ENCODE measurements at places on chromosomes 5 and 9.
A peak's percentile ranks its signal among the peaks of the same experiment; 100 is the strongest.

GRCh38 chr5:138668451-138669380, 84.5 kb upstream of the CTNNA1 start:
- DNase-seq: peak; percentile 21

DNA sequence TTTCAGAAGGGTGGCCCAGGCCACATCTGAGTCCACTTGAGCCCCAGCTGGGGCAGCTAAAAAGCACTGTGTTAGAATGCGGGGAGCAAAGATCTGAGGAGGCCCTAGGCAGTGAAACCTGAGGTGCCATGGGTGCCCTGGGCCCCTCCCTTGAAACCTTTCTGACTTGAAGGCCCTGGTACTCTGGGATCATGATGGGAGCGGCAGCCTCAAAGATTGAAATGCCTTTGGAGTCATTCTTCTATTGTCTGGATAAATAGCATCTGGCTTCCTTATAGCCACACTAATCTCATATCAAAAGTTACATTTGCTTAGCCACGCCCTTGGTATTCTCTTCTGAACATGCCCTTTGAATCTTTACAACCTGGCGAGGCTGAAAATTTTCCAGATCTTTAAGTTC, 7.7 kb upstream of the SEMA5A start:
- no peak for DNase-seq

DNA sequence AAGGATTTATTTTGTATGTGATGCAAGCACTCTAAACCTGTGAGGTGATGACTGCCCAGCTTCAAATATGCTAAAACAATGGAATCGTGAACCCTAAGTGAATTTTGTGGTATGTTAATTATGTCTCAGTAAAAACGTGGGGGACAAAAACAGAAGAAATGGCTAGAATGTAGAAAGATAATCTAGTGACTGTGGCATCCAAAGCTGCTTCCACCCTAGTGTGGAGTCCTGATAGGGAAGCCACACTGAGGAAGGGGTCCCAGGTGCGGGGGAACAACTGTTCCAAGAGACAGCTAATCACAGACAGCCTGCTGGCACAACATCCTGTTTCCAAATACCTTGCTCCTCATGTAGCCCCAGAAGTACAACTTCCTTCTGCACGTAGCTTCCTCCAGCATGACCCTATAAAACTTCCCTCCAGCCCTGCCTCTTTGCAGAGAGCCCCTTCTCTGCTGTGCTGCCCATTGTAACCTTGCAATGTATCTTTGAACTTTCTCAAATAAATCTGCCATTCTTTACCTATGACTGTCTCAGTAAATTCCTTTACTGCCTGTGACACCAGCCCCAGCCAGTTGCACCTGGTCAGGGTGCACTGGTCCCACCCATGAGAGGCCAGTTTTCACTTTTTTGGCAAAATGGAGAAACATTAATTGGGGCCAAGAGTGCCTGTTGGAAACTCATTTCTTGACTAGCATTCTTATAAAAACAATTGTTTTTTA, 4.9 kb downstream of the GMCL2 start:
- no peak for DNase-seq

DNA sequence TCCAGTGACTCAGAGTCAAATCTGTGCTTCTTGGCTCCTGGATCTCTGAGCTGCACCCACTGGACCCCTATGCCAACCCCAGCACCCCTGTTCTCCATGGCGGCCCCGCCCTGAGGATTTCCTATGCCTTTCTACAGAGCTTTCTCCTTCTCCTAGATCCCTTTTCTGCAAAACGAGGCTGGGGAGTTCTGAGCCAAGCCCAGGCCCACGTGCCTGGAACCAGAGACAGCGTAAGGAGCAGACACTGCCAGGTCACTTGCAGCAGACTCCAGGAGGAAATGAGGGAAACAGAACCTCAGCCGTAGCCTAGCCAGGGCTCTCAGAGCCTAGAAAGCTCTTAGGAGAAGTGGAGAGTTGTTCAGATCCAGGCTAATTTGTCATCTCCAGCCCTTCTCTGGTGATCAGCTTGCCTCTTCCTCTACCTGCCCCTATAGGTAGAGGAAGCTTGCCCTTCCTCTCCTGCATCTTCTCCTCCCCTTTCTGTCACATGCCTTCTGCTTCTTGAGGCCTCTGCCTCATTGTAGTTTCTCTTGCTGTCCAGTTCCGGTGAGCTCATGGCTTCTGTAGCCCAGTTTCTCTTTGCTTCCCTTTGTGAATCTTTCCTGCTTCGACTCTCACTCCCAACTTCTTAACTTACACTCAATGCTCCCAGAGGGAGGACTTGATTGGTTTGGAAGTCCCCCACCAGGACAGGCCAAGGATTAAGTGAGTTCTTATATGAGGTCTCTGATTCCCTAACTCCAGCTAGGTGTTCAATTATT, 163.4 kb downstream of the RGS3 start:
- DNase-seq: no peak

- no peak for DNase-seq
These were observed 475.2 kb downstream of the HINT1 start for GRCh38 chr5:130689831-130690230.

- DNase-seq: no peak
These were observed 22.6 kb upstream of the CSF1R start for GRCh38 chr5:150108711-150109514.

DNA sequence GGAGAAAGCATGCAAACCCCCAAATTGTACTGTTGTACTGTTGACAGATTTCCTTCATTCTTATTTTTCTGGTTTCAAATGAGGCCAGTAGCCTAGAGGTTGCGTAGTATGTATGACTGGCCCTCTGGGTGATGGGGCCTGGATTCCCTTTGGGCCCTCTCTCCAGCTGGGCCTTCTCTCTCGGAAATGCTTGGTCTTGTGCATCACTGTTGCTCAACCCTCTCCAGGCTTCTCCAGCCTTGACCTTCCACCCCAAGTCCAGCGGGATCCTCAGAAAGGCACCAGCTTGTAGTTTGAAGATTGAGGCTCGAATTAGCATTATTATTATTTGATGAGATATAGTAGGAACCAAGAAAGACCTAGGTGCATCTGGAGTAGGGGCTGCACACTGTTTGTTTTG, 87.0 kb downstream of the ANGPTL2 start:
- no peak for DNase-seq

- DNase-seq: no peak
These were observed 150.1 kb upstream of the SLC27A6 start for GRCh38 chr5:128815201-128815600.

DNA sequence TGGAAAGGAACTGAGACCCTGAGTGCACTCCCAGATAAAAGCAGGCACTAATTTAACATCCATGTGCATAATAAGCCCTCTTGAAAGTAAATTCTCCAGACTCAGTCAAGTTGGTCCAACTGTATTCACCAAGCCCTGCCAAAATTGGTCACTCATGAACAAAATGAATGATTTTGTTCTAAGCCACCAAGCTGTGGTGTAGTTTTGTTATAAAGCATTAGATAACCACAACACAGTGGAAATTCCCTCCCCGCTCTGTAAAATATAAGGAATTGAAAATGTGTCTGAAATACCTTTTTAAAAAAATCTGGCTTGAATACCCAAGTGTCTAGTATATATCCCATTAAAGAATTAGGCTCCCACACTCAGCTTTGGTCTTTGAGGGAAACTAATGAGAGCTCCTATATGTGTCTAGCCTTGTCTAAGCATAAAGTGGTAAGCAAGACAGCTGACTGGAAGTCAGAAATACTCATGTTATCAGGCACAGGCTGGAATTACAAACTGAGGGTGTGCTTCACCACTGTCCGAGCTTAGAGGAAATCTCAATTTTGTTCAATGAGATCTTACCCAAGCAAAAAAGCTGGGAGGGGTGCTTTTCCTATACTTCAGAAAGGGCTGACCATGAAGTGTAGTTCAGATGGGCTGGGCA, 33.2 kb downstream of the IDNK start:
- no peak for DNase-seq

DNA sequence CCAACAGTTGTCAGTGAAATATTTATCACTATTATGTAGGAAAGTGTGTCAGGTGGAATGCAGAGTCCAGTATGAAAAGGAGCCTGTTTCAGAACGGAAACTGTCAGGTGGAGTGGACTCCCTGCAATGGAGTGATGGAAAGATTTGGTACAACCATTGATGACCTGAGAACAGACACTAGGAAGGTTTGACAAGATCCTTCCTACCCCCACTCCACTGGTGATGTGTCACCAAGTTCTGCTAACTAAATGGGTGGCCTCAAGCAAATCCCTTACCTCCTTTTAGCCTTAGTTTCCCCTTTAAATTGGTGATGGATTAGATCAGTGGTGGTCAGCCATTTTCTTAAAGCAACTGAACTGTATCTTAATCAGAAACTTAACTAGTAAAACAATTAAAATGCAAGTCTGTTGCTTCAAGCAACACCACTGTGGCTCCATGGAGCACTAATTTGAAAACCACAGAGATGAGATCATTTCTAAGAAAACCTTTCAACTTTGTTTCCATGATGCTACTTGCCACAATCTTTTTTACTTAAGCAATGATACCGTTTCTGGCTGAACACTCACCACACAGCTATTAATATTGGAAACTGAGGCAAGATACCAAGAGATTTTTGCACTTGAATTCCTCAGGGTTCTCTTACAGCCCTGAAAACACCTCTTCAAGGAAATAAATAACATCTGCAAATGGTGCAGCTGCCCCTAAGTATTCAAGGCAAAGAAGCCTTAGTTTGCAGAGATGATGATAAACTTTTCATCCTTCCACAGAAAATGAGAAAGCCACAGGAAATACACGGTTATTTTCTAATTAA, 140.6 kb downstream of the ERCC6L2 start:
- DNase-seq: peak; percentile 29

DNA sequence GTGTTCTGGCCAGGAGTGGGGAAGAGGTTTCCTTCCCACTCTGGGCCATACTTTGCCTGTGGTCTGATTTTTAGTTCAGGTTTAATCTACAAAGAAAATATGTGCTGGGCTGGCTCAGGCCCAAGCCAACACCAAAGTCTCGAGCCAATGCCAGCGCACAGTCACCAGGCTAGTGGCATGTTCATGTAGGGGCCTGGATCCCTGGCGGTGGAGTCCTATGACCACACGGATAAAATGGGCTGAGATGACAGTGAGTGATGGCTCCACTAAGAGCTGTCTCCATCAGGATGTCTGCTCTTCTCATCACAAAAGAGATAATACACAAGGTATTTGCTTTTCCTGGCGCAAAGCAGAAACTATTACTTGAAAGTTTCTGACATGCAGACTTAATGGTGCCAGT, 92.9 kb upstream of the PTPN3 start:
- no peak for DNase-seq

DNA sequence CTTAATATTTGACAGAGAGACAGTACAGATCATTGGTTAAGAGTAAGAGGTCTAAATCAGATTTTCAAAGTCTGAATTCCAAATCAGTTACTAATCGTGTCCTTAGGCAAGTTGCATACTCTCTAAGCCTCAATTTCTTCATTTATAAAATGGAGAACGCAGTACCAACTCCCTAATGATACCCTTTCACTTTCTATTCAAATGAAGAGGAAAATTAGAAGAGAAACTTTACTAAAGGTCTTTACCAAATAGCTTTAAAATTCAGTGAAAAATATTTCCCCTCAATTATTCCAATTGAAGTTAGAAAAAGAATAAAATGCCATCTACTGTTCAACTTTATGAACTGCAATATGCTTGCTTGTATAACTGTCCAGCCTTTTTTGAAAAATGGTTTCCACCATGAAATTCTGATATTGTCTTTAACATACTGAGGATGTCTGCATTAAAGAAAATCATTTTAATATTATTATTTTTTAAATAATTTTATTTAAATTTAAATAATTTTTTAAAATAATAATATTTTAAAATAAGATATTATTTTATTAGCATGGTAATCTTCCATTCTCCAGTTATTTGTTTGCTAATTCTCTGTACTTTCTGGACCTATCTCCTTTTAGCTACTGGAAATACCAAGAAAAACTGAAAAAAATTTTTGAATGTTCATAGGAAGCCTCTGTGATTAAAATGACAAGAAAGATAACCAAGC, 36.0 kb downstream of the POC5 start:
- peak; percentile 42 for DNase-seq

- no peak for DNase-seq
These were observed 365.2 kb upstream of the MPDZ start for GRCh38 chr9:13644675-13645074.

DNA sequence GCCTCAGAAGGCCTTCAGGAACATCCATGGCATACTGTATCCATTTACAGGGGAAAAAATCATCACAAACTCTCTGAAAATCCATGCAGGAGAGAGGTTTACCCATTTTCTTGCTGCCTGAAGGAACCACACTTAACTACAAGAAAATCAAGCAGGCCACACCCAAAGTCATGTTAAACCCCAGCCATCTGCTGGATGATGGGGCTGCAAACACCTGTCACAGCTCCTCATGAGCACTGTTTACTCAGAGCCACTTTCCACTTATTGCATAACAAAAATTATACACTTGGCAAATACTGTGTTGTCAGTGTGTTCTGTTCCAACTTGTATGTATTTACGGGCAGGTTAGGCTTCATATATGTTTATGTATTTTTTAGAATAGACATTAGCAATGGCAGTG, 35.8 kb downstream of the PPIC start:
- DNase-seq: no peak

DNA sequence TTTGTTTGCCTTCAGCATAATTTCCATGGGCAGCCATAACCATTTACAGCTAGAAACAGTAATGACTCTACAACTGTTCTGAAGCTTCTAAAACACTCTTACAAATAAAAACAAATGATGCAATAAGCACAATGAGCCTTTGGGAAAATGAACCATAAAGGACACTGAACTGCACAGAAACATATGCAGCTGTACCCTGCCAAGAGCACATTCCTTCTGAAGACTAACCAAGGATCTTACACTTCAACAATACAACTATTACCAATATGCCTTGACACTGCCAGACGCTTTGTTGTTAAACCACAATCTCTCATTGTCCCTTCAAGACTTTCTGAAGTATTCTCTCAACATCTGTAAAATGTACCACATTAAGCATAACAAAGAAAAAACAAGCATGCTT, 104.2 kb upstream of the HMHB1 start:
- no peak for DNase-seq

DNA sequence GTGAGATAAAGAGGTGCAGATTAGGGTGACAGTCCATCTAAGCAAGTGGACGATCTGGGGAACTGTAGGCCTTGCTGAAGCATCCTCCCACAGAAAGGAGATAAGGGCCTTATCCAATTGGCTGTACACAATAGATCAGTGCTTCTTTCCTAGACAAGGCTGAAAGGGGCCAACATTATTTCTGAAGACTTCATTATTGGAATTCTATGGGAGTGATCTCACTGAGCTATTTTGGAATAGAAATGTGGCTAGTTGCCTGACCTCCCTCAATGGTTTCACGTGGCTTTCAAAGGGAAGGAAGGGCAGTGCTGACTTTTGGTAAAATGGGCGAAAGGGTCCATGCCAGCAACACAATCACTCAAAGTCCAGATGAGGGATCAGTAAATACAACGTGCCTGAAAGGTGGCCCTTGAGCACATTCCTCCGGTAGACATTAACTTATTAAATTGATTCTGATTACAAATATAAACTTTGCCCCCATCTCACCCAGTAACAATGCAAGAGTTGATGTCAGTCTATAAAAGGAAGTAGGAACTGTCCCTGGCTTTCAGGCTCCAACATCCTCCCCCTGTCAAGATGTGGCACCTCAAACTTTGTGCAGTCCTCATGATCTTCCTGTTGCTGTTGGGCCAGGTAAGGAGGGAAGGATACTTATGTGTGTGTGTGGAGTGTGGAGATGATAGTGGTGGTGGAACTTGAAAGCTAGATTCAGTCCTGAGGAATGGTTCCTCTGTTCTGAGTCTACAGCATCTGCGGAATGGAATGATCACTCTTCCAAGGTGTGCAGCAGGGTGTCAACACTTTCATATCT, at the start of gene LEAP2:
TSS of gene LEAP2 (plus strand) at position 550 of the 811 bp plus-strand sequence. CDS start at position 577, 27 bp downstream.
- no peak for DNase-seq

Data from MM.1S (cell line).